ENCODE measurements at places on chromosomes 5 and 9. TPM values are rescaled to one million over a fixed set of nuclear protein-coding genes. Genes with fewer than 3 reads are reported as not detected.

DNA sequence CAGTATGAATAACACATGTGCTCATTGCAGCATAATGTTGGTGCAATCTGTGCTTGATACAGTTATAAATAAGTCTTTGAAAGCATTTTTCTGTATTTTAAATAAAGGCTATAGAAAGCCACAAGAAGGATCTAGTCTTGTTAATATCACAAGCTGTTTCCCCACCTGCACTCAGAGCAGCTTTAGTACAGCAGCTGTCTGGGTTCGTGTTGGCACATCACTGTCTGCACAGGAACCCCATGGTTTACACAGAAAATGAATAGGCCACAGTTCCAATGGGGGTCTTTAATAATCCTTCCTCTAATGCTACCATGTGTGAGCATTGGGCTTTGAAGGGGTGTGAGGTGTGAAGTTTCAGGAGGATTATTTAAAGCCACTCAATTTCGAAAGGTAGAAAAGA, 2269.7 kb downstream of the MAT2B start:
- no peak overlapping the region for H3K4me3 ChIP-seq
- no peak overlapping the region for H3K27ac ChIP-seq
- no peaks in the 10 kb centered on the region for H3K36me3 ChIP-seq
- no peaks in the 10 kb centered on the region for H3K4me1 ChIP-seq
- no peak for DNase-seq
- H3K27me3 ChIP-seq = no peaks in the 10 kb centered on the region

- no peak overlapping the region for H3K4me3 ChIP-seq
- no peaks in the 10 kb centered on the region for H3K36me3 ChIP-seq
- no peak for DNase-seq
- H3K4me1 ChIP-seq = 0 out of 2 replicates have a peak, but pooled peaks cover 5% of the 10 kb centered on the region
These were observed 298.4 kb downstream of the TLE1 start for GRCh38 chr9:81390792-81391456.

DNA sequence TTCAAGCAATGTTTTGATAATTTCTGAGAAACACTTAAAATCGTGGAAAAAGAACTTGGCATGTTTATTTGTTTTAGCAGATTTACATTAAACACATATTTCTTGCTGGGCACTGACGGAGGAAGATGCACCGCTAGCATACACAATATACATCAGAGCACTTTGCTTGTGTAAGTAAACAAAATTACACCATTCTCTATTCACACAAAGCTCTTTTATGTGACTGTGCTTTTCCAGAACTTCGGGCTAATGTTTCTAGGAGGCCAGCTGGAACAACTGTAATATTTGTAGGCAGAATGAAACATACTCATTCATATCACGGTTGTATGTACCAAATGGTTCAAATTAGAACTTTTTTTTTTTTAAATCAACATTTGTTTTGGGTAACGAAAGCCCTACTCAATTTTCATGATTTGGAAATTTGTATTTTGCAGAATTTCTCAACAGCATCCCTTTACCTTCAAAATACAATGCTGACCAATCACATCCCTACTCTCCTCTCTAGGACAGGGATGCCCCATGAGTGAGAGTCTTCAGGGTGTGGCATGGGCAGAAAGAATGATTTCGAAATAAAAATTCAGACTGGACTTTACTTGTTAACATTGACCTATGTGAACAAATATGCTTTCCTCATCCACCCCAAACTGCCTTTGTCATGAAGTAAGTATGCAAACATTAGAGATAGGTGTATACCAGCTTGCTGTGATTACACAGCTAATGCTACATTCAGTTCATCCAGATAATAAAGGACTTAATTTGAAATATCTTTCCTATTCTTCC, 425.1 kb downstream of the BNC2 start:
- no peaks in the 10 kb centered on the region for H3K36me3 ChIP-seq
- H3K4me1 ChIP-seq = peaks cover 6% of the 10 kb centered on the region
- no peak for DNase-seq
- H3K27me3 ChIP-seq = no peaks in the 10 kb centered on the region

GRCh38 chr5:77892061-77893010, 116.2 kb upstream of the TBCA start:
- H3K27me3 ChIP-seq = no peaks in the 10 kb centered on the region
- no peak for DNase-seq
- H3K36me3 ChIP-seq = no peaks in the 10 kb centered on the region
- no peak overlapping the region for H3K4me3 ChIP-seq
- peaks cover 9% of the 10 kb centered on the region for H3K4me1 ChIP-seq
- H3K27ac ChIP-seq = no peak overlapping the region

DNA sequence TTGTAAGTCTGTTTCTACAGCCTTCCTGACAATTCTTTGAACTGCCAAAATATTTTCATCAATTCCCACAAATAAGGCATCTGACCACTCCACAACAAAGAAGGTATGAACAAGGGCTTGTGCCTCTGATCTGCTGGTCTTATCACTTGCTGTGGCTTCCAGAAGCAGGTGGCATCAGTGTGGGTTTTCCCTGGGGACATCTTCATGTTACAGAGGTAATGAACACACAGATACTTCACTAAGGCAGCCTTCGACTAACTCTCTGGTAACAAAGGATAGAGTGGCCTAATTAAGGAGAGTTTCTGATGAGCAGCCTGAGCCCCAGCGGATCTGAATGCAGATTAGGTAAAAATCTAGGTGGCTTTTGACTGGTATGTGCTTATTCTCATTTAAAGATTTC, 15.2 kb upstream of the ERAP2 start:
- no peaks in the 10 kb centered on the region for H3K36me3 ChIP-seq
- no peak for DNase-seq
- no peak overlapping the region for H3K27ac ChIP-seq
- no peaks in the 10 kb centered on the region for H3K4me1 ChIP-seq

PCSK5 gene
- polyA plus RNA-seq = 0.03 TPM

GRCh38 chr5:157285310-157286035, 19.6 kb downstream of the CYFIP2 start:
- peaks cover 21% of the 10 kb centered on the region for H3K36me3 ChIP-seq
- H3K27me3 ChIP-seq = no peaks in the 10 kb centered on the region
- DNase-seq = no peak

GRCh38 chr5:154782326-154782725, 27.1 kb downstream of the LARP1 start:
- no peak overlapping the region for H3K27ac ChIP-seq
- DNase-seq = no peak
- H3K27me3 ChIP-seq = no peaks in the 10 kb centered on the region

DNA sequence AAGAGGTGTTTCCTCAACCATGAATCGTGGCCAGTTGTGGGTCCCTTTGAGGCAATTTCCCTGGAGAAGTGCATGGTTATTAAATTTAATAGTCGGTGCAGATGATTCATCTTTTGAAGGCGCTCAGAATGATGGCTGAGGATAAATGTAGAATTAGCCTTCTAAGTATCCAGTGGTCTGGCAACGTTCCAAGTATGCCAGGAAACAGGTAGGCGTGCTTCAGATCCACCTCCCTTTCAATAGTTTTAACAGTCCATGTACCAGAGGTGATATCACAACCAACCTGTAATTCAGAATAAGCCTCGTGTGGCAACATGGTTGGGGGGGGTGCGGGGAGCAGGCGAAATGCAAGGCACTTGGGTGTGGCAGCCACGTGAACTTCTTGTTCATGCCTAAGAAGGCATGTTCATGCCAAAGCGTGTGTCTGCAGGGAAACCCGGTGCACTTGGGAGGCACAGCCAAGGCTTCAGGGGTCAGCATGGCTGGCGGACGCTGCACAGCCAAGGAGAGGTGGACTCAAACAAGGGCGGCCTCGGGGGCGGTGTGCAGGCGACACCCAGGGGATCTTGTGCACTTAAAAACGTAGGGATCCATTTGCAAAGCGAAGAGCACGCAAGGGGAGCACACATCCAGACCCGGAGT, 5.2 kb upstream of the NKD2 start:
- H3K36me3 ChIP-seq = no peaks in the 10 kb centered on the region
- H3K27ac ChIP-seq = no peak overlapping the region
- H3K4me1 ChIP-seq = no peaks in the 10 kb centered on the region
- no peak for DNase-seq

CSF1R gene
- 0.25 TPM for polyA plus RNA-seq

DNA sequence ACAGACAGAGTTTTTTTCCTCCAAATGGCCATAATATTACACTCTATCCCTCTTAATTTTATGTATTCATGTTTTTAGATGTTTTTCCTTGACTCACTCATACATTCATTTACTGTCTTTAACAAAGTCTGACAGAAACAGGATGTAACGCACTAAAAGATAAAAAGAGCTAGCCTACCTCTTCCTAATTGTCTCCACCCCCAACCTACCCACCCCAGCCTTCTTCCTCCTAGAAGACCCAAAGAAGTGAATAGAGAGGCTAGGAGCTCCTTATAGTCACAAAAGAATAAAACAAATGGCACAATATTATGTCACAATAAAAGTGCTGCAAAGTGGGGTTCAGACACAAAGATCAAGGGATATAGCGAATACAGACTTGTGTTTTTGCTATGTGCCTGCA, 719 bp downstream of the NOL8 start:
- H3K36me3 ChIP-seq = peaks cover 35% of the 10 kb centered on the region
- H3K4me1 ChIP-seq = peaks cover 16% of the 10 kb centered on the region
- peak overlapping the region; percentile 96 for H3K4me3 ChIP-seq
- no peak for DNase-seq
- peak overlapping the region; percentile 96 for H3K27ac ChIP-seq

Data from SK-N-SH (cell line).